Activated naive CD4-positive, alpha-beta T cell treated with Interleukin-2 at 50 U/mL for 16 hours (primary cell): ENCODE measurements at places on chromosomes 12 and 14.

DNA sequence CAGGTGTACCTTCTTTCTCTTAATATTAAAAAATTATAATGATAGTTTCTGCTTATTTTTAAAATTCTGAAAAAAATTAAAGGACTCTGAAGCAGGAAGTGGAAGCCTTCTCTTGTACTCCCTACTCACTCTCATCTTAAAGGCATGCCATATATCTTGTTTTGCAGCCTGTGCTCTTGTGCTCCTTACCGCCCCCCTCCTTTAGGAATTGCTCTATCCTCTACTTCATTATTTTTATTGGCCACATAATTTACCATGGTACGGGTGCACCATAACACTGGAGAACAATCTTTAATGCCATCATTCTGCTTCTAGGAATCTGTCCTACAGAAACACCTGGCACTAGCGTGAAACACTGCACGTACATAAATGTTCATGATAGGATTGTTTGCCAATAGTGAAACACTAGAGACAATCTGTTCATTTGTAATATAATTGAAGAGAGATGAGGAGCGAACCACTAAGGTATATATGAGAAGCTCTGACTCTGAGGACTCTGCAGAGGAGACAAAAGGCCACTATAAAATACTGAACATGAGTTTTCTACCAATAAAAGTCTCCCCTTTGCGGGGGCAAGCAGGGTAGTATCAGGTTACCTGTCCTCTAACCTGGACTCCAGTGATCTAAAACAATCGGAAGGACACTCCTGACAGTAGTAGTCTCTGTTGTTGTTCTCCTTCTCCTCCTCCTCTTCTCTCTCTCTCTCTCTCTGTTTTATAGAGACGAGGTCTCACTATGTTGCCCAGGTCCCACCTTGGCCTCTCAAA is 6.3 kb upstream of the NYNRIN start:
- no peak for DNase-seq

GRCh38 chr14:24438223-24439097 is 4.1 kb downstream of the SDR39U1 start:
- DNase-seq, result no peak

DNA sequence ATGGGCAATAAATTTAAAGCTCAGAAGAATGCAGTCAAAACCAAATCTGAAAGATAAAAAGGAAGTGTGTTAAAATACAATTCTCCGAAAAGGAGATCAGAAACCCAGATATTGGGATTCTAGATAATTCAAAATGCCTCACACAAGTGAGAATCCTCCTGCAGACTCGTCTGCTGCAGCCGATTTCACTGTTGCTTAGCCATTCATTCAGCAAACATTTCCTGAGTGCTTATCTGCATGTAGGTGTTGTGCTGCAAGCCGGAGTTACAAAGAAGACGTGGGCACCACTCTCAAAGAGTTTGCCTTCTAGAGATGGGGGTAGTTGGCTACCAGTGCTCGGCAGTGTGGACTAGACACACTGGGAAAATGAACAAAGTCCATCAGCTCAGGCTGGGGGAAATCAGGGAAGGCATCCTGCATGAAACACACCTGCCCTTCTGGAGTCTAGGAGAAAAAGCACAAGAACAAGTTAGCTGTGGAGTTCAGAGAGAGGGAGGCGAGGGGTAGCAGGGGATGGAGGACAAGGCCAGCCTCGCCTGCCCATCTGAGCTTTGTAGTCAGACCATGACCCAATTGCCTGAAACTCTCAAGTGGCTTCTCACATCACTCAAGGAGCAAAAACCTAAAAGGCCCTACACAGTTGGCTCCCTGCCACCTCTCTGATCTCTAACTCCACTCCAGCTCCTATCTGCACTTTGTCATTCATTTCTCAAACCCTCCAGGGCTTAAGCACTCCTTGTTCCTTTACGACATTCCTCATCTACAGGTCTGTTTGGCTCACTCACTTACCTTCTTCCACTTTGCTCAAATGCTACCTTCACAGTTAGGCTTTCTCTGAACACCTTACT is 310.0 kb upstream of the DDHD1 start:
- no peak for DNase-seq

DNA sequence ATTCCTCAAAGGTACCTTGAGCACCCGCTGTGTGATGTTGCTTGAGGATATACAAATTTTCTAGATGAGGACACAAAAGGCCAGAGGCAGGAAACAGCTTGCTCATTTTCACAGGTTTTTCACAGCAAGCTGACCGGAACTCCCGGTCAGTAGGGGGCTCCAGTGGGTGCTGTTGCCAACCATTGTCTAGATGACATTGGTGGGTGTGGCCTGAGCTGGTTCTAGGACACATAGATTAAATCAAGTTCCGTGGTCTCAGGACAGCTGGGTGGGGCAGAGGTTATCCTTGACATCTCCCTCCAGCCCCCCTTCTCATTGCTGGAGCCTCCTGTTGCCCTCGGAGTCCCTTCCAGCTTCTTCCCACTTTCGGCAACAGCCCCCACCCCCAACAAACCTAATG is 153.6 kb upstream of the FKBP4 start:
- DNase-seq, result no peak

- DNase-seq, result no peak
Observed at GRCh38 chr14:90969531-90970166, 90.8 kb downstream of the RPS6KA5 start.

GRCh38 chr12:94099632-94100031 is 48.7 kb upstream of the PLXNC1 start:
- DNase-seq, result no peak

GRCh38 chr14:53651096-53651740 is 305.4 kb downstream of the BMP4 start:
- no peak for DNase-seq

GRCh38 chr12:55983232-55983842 is 9.5 kb downstream of the RAB5B start:
- DNase-seq, result no peak

DNA sequence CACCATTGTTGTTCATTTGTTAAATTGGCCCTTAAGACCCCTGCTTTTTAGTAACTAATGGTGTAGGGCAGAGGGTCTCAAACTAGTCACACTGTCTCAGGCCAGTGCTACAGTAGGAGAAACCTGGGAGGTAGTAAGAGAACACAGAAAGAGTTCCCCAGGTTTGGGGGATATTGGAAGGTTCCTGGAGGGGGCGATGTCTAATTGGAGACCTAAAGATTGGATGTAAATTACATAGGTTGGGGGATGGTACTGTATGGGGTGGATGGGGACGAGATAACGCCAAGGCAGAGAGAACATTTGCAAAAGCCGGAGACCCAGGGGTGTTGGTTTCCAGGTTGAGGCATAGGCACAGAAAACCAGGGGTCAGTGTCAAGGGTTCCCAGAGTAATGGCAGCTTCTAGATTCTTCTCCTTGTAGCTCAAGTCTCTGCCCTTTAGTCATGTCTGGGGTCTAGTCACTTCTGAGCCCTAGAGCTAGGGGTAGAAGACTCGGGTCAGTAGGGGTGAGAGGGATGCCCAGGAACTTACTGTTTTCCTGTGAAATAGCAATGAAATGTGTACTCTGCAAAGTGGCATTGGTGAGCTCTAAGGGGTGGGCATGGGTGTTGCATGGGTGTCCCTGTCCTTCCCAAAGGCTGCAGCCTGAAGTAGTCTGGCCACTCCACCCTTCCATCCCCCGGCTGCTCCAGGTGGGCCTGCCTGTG is 21.8 kb downstream of the PLEKHG3 start:
- DNase-seq, result no peak

DNA sequence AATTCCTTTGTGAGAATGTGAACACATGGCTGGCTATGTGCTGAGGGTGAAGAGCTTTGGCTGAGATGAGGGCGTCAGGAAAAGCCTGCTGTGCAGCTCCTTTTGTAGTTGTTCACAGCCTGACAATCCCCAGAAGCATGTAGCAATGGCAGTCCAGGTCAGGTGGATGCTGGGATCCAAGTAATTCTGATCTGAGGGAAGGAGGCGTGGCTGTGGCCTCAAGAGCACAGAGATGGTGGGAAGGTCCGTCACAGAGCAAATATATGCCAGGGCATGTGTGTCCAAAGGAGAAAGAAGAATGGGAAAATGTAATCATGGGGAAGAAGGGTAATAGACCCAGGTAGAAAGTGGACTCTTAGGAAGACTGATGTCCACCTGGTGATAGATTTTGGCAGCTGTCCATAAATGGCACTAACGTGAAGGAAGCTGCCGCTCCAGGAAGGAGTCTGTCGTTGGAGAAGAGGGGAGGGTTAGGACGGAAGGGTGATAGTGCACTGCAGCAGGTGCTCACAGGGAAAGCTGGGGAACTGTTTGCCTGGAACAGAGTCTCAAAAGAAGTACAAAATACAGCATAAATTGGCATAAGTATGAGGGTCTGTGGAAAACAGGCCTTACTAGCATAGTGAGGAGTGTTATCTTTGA is 13.8 kb downstream of the MGST1 start:
- DNase-seq, result no peak
